ENCODE measurements at places on chromosomes 6 and 20. TPM values are rescaled to one million over a fixed set of nuclear protein-coding genes. Genes with fewer than 3 reads are reported as not detected.

- DNase-seq = no peak
Measured at GRCh38 chr20:57375652-57376230, 15.5 kb upstream of the RBM38 start.

DNA sequence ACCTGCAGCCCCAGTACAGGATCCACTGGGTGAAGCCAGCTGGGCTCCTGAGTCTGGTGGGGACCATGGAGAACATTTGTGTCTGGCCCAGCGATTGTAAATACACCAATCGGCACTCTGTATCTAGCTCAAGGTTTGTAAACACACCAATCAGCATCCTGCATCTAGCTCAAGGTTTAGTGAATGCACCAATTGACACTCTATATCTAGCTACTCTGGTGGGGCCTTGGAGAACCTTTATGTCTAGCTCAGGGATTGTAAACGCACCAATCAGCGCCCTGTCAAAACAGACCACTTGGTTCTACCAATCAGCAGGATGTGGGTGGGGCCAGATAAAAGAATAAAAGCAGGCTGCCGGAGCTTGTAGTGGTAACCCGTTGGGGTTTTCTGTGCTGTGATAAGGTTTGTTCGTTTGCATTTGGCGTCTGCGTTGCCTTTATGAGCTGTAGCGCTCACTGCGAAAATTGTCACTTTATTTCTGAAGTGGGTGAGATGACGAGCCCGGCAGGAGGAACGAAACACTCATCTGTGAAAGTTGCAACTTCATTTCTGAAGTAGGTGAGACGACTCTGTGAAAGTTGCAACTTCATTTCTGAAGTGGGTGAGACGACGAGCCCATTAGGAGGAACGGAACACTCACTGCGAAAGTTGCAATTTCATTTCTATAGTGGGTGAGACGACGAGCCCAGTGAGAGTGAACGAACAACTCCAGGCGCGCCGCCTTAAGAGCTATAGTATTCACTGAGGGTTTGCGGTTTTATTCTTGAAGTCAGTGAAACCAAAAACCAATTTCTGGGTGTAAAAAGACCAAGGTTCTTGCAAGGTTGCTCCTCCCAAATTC is 31.1 kb downstream of the SERPINB6 start:
- no peak for DNase-seq

Gene FAXC
- total RNA-seq = 8.7 TPM

DNA sequence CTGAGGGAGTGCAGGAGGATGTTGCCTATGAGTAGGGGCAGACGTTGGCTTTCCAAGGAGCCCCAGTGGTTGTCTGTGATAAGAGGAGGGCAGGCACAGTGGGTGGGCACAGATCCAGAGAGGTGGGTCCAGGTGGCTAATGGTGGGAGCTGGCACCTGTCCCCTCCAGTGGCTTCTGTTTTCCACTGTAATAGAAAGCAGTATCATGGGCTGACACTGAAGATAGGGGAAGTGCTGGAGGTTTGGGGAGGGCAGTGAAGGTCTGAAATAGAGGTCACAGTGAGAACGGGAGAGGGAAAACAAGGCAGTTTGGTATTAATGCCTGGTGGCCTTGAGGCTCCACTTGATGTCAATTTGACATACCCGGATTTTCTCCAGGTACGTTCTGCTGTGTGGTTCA is 10.5 kb upstream of the TXNDC5 start:
- DNase-seq = no peak

Gene LY6G6F
- total RNA-seq = not detected

DNA sequence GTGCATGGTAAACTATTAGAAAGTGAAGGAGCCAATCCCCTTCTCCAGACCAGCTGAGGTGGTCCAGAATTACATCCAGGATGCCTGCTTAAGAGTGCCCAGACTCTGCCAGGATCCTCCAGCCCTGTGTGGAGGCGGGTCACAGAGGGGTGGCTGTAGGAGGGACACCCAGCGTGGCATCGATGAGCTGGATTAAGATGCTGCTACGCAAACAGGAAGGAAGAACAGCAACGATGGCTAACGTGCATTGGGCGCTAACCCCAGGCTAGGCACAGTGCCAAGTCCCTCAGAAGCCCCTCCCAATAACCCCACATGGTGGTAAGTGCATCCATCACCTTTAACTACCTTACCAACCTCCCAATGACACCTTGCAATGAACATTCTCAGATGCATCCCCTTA is 63.9 kb upstream of the MRPS10 start:
- no peak for DNase-seq

Gene GSTA2
- total RNA-seq = not detected
